ENCODE measurements at places on chromosomes 7 and 10.

DNA sequence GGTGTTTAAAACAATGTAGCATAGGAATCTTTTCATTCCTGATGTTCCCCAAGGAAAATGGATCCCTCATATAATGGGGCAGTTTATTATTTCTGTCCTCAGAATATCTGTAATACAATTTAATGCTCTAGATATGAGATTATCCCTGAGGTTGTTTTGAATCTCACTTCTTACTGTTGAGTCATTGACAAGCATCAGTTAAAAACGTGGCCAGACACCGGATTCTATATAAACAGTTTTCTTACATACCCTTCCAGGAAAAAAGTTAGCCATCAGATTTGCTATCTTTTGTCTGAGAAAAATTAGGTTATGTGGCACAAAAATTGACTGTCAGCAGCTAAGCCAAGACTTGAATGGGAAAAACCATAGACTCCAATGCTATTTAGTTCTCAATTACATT is 539.8 kb upstream of the CELF2 start:
- no peak for DNase-seq

GRCh38 chr7:105050493-105050892 is 36.5 kb downstream of the KMT2E start:
- DNase-seq: no peak

DNA sequence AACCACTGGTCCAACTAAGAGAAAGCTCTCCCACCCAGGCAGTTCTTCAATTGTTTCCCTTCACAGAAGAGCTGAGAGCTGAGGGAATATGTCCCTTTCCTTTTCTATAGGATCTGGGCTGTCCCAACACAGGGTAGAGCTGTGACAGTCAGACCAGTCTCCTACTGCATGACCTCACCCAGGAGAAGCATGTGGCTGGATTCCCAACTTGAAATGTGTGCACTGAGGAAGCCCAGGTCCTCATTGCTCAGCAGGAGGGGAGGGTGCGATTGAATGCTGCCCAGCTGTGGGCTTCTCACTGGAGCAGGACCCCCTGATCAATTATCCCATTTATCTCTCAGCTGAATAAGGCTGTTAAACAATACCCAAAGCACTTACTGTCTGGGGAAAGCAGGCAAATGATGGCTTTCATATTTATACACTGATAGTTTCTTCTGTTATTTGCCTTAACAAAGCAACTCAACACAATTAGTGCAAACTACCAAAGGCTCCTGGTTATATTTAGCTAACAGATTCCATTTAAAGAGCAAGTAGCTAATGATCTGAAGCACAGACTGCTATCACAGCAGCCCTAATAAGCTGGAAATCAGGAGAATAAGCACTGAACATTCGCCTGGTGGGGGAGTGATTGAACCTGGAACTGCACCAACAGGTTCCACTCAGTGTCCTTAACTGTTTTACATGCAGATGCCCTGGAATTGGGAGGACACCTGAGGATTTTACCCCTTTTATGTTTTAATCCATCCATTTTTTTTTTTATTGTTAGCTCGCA is 508.8 kb downstream of the CCSER2 start:
- no peak for DNase-seq

- no peak for DNase-seq
Measured at GRCh38 chr10:113292086-113292485, 260.8 kb upstream of the HABP2 start.

- DNase-seq: no peak
Measured at GRCh38 chr10:1202343-1202742, 146.2 kb downstream of the WDR37 start.

DNA sequence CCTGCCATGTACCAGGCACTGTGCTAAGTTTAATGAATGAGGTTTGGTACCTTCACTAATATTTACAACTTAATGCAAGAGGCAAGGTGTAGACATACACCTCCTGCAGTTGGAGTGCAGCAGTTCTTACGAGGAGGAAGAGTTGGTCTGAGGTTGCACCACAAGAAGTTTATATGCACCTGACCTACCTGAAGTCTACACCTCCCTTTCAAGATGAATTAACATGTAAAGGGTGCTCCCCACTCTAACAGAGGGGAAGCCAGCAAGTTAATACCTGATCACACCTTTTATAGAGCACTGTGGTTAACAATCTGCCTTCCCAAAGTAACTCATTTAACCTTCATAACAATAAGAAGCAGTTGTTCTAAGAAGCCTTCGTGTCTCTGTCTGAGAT is 120.0 kb downstream of the LYZL1 start:
- no peak for DNase-seq

GRCh38 chr7:43110791-43111535 is 1.5 kb upstream of the HECW1 start:
- DNase-seq: no peak

DNA sequence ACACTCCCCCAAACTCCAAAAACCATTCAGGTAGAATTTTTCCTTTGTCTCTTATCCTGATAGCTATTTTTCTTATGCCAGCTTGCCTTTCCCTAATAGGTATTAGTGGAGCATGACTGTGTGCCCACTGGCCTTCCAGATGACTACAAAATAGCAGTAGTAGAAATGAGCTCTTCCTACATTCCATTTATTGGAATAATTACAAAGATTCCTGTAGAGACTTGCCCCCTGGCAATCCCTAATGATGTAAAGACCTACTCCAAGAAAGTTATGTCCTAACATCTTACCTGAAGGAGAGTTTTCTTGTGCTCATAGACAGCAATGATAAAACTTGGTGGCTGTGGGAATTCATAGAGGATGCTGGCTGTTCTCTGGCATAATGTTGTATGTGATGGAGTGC is 501.8 kb downstream of the GATA3 start:
- no peak for DNase-seq

DNA sequence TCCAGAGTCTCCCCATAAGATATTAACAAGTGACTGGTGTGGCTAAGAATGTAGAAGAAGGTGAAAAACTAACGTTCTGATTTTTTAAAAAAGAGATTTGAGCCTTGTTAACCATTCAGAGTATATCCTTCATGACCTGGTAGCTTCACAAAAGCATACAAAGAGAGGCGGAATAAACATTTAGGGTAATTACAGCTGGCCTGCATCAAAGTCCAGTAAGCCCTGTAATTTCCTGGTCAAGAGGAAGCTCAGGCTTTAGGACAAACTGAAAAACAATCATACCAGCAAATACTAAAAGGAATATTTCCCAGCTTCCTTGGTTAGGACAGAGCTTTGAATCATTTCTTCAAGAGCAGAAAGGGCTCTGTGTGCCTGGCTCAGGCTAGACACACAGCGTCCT is 165.2 kb downstream of the COBL start:
- no peak for DNase-seq

GRCh38 chr10:6175329-6176055 is 27.2 kb upstream of the PFKFB3 start:
- peak; percentile 26 for DNase-seq

- no peak for DNase-seq
Measured at GRCh38 chr10:119303886-119304285, 96.5 kb downstream of the GRK5 start.

GRCh38 chr10:21304198-21304597 is 221.3 kb downstream of the SKIDA1 start:
- no peak for DNase-seq

GRCh38 chr7:50707236-50708006 is 75.3 kb downstream of the GRB10 start:
- DNase-seq: no peak

- no peak for DNase-seq
Measured at GRCh38 chr7:150975536-150976319, 2.4 kb downstream of the KCNH2 start.

DNA sequence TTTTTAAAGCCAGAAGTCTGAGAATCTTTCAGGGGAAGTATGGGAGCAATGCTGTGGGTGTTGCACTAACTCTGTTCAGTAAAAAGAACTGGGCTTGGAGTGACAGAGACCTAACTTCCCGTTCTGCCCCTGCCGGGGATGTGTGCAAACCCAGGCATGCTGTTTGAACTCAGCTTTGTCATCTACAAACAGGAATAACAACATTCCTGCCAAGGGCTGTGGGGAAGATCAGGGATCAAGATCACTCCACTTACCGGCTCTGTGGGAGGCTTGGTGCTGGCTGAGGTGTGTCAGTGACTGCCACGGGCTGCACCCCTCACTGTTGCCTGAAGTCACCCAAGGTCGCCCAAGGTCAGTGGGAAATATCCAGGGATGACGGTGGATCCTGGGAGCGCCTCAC is 23.1 kb upstream of the DRGX start:
- no peak for DNase-seq

GRCh38 chr10:119335671-119336353 is 128.4 kb downstream of the GRK5 start:
- DNase-seq: no peak

DNA sequence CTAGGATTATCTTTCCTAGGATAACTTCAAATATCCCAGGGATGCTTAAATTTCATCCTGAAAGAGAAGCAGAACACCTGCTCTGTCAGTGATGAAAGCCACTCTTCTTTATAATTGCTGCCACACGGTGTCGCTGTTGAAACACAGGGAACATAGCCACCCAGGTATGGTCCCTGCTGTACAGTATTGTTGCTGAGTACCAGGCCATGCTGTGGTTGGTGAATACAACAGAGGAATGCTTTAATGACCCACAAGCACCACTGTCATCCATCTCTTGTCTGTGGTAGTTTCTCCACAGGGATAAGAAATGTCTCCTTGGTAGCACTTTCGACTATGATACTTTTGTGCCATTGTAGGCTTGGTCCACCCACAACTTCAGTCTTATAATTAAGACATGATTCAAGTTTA is 70.6 kb upstream of the STARD3NL start:
- peak; percentile 55 for DNase-seq

DNA sequence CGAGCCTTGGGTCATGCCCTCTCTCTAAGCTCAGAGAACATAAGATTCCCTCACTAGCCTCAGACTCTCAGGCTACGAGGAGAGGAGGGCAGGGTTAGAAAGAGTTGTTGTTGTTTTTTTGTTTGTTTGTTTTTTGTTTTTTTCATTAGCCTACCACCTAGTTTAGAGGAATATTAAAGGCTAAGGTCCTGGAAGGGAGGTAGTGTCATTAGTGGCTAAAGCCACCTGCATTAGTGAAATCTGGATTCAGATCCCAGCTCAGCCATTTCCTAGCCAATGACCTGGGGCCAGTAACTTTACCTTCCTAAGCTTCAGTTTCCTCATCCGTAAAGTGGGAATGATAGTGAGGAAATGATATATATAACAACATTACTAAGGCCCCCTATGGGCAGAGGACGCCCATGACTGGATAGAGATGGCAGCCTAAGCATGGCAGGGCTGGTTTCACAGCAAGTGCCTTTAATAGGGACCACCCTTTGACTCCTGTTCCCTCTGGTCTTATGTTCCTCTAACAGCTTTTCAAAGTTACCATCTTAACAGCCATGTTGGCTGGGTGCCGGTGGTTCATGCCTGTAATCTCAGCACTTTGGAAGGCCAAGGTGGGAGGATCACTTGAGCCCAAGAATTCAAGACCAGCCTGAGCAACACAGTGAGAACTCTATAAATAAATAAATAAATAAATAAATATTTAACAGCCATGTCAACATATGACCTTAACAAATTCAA is 5.1 kb downstream of the DDIT4 start:
- no peak for DNase-seq
